ENCODE measurements at places on chromosomes 4 and X. TPM values are rescaled to one million over a fixed set of nuclear protein-coding genes. Genes with fewer than 3 reads are reported as not detected.

DNA sequence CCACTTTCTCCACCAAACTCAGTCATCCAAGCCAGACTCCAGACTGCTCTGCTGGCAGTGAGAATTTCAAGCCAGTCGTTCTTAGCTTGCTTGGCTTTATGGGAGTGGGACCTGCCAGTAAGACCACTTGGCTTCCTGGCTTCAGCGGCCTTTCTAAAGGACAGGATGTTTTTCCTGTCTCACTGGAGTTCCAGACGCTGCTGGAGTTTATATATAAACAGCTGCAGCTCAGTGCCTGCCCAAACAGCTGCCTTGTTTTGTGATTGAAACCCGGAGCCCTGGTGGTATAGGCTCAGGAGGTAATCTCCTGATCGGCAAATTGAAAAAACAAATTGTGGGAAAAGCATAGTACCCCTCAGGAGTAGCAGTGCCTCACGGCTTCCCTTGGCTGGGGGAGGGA, 1165.8 kb upstream of the ADGRL3 start:
- DNase-seq = no peak

TMEM156 gene
- 2.7 TPM for total RNA-seq

- DNase-seq = no peak
Observed at GRCh38 chr4:3648731-3649130, 116.5 kb upstream of the LRPAP1 start.

GRCh38 chr4:148225639-148226038, 216.6 kb downstream of the NR3C2 start:
- peak; percentile 70 for DNase-seq

DNA sequence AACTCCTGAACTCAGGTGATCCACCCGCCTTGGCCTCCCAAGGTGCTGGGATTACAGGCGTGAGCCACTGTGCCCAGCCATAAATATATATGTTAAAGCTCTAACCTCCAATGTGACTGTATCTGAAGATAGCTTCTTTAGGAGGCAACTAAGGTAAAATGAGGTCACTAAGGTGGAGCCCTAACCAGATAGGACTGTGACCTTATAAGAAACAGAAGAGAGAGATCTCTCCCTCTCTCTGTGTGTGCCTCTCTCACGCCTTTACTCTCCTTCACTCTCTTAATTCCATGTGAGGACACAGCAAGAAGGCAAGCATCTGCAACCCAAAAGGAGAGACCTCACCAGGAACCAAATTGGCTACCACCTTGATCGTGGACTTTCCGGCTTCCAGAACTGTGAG, 926 bp upstream of the MAGIX start:
- DNase-seq = no peak
